ENCODE measurements at places on chromosomes 11 and 22.

- DNase-seq, result no peak
Measured at GRCh38 chr11:120186774-120187591, 23.8 kb upstream of the OAF start.

DNA sequence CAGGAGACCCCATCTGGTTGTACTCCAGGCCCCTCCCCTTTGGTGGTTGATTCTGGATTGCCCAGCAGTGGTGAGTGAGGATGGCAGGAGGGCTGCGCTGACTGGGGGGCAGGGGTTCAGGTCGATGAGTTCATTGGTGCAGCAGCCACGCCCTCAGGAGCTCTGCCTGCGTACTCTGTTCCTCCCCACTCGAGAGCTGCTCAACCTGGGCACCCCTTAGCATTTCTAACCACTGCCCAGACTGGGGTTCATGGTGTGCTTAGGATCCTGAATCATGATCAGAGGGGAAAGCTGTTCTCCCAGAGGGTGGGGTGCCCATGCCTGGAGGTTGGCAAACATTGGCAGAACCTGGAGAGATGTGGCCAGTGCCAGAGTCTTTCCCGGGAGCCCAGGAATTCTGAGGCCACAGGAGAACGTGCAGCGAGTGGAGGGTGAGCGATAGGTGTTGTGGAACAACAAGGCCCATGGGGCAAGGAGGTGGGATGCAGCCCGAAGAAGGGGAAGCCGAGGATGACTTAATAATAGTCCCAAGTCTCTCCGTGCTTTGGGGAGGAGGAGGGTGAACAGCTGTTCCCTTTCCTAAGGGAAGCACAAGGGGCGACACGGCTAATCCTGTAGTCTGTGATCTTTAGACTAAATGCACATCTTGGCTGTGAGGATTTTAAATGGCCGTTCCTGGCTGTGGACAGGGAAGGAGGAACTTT is 75.5 kb downstream of the SCN3B start:
- DNase-seq, result no peak

GRCh38 chr11:101346591-101346990 is 217.0 kb upstream of the PGR start:
- DNase-seq, result no peak

DNA sequence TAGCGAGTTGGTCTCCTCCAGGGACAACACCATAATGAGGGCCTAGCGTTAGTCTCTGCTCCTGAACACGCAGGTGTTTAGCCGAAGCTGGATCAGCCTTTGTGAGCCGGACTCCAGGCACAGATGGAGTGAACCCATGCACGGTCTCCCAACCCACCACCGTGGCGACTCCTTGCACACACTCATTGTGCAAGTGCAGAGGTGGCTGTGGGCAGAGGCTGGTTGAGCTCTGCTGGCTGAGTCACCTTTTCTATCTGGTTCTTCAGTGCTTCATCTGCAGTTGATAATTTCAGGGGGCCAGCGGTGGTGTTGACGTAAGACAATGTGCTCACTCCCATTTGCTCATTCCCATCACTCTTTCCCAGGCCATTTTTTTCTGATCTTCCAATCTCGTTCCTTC is 72.1 kb upstream of the SLC22A12 start:
- no peak for DNase-seq

DNA sequence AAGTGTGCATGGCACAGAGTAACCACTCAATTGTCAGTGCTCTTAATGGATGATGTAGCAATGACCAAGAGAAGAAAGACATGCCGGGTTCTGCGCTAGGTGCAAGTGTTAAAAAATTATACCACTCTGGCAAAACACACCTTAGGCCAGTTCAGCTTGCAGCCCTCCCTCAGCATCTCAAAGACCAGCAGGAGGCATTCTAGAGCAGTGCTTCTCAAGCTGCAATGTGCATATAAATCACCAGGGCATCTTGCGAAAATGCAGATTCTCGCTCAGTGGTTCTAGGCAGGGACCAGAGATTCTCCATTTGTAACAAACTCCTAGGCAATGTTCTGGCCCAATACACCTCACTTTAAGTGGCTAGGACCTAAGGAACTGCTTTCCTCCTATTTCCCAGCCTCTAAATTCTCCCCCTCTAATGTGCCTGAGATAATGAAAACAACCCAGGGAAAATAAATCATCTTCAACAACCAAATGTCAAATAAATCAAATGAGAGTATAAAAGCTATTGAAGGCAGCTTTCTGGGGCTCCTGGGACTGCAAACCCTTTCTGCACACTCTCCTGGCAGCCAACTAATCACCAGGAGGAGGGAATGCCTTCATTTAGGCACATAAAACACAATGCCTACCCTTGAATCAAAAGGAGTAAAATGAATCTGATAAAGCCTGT is 337.2 kb upstream of the API5 start:
- no peak for DNase-seq

DNA sequence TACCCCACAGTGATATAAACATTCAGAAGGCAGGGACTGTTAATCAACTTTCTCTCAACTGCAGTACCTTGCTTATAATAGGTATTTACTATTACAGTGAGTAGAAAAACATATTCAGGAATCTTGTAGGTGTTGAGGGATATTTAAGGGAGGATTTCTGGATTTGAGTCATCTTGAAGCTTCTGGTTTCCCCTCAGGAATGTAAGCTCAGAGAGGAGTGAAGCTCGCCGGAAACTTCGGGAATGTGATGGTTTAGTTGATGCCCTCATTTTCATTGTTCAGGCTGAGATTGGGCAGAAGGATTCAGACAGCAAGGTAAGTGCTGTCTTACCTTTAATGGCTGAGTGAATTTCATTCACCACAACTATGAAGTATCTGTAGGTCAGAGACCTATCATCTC is 42.9 kb downstream of the CTNND1 start:
- no peak for DNase-seq

- DNase-seq, result no peak
Measured at GRCh38 chr11:70493089-70493474, 94.8 kb downstream of the CTTN start.

DNA sequence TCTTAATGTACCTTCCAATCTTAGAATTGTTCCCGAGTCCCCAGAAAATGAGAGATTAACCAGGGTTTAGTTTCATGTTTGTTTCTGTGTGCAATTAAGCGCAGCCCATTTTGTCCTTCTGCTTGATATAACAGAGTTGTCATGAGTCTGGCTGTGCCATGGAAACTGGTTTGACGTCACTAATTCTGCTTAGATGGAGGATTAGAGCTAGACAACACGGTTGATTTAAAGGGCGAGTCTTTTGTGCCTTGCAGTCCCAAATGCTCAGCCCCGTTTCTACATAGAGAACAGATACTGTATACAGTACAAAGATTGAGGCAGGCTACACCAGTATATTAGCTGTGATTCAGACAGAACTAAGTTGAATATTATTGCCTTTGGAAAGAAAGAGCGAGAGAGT is 45.5 kb upstream of the ALKBH3 start:
- no peak for DNase-seq

DNA sequence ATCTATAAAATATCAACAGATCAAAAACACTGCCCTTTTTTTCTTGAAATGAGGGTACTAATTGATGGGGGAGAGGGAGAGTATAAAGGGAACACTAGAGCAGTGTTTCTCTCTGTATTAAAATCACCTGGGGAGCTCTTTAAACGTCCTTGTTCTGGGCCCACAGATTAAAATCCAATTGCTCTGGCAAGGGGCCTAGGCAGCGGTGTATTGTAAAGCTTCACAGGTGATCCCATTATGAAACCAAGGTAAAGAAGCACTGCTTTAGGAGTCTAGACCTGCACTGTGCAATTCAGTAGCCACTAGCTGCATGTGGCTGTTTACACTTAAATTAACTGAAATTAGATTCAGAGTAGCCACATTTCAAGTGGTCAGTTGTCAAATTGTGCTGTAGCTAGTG is 3.0 kb downstream of the AQP11 start:
- no peak for DNase-seq

DNA sequence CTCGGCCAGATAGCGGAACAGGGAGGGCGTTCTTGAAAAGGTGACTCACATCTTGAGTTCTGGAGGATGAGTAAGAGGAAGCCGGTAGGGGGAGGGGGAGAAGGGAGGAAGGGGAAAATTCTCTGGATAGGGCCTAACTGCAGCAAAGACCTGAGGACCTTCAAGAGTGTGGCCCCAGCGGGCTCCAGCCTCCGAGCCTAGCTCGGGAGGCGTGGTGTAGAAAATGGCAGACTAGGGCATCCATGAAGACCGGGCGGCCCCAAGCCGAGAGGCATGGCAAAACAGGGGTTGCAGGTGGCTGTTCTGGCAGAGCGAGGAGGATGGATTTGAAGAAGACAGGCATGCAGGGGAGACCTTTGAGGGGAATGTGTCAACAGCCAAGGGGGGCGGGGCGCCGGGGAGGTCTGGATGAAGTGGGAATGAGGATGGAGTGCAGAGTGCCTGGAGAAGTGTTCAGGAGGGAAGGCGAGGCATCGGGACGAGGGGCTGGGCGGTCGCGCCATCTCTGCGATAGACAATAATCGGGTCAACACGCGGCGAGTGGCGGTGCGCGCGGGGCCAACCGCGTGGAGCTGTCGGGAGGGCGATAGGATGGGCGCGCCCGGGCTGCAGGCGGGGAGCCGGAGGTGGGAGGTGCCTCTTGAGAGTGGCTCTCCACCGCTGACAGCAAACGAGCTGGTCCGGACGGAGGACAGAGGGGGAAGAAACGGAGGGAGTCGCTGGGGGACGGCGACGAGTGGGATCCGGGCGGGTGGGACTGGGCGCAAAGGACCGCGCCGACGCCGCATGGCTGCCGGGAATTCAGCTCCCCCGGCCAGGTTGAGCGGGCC is 40.0 kb upstream of the CREB3L1 start:
- DNase-seq, result no peak

GRCh38 chr11:119415517-119415916 is 7.5 kb downstream of the THY1 start:
- no peak for DNase-seq

DNA sequence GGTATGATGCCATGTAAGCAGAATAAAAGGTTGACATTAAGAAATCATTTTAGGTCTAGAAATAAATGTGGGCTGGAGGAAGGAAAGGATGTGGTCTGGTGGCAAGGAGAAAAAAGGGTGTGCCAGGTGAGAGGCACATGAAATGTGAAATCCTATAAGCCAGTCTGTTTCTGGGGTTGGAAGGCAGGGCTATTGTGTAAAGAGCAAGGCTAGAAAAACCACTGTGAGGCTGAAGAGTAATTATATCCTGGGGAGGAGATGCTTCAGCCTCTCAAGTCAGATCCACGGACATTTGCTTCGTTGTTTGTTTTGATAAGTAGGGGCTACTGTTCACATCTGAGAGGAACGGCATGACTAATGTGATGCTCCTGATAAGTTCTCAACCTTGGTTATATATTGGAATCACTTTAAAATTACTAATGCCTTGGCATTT is 77.5 kb upstream of the CTSC start:
- no peak for DNase-seq

GRCh38 chr11:80967649-80968048 is 1526.8 kb upstream of the TENM4 start:
- DNase-seq, result no peak

GRCh38 chr22:40400159-40400558 is 29.8 kb downstream of the SGSM3 start:
- no peak for DNase-seq

- DNase-seq, result no peak
Measured at GRCh38 chr22:43861529-43861928, 784 bp downstream of the SULT4A1 start.

- no peak for DNase-seq
Measured at GRCh38 chr22:44550711-44551491, 52.9 kb upstream of the RTL6 start.

DNA sequence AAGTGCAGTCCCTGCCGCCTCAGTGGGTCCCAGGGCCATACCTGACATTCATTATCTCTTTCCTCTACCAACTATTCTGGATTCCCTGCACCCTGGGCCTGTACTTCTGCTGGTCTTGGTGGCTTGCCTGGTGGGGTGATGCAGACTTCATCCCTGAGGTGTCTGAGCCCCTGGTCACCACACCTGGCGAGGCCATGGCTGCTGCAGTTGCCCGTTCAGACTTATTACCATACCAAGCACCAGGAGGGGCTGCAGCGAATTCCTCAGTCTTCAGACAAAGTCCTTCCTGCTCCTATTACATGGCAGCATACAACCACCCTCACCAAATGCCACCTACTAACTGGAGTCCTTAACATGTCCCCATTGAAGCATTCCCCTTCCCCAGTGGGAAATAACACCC is 73.0 kb upstream of the SLC22A12 start:
- DNase-seq, result no peak

DNA sequence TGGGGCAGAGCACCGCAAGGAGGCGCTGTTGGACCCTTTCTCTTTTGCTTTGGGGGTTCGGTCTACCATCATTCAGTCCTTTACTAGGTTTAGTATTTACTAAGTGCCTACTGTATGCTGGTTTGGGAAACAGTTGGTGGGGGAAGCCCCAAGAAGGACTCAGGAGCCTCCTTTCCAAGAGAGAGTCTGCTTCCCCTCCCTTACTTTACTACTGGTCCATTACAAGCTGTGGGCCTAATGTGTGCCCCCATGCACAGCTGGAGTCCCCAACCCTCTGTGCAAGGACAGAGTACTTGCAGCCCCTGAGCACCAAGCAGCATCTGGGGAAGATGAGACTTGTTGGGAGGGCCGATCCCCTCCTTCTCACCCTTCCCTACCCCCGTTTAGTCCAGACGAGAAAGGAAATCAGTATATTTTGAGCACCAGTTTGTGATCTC is 876 bp upstream of the UBE2L6 start:
- DNase-seq, result peak; percentile 71

DNA sequence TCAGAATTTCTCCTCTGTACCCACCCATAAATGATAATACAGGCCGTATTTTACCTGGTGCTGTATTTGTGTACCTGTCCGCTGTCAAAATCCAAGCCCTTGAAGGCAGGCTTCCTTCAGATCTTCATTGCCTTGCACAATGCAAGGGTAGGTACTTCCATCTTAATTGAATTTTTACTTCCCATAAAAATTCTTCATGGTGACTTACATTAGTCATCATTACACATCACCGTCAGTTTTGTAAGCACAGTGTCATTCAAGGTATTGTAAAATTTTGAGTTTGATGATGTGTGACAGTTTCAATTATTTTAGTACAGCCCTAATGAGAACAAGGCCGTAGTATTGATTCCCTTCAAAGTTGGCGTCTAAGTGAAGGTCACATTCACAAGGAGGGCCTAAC is 770 bp upstream of the TSG101 start:
- DNase-seq, result no peak

GRCh38 chr11:43393765-43394355 is 35.1 kb downstream of the TTC17 start:
- no peak for DNase-seq

DNA sequence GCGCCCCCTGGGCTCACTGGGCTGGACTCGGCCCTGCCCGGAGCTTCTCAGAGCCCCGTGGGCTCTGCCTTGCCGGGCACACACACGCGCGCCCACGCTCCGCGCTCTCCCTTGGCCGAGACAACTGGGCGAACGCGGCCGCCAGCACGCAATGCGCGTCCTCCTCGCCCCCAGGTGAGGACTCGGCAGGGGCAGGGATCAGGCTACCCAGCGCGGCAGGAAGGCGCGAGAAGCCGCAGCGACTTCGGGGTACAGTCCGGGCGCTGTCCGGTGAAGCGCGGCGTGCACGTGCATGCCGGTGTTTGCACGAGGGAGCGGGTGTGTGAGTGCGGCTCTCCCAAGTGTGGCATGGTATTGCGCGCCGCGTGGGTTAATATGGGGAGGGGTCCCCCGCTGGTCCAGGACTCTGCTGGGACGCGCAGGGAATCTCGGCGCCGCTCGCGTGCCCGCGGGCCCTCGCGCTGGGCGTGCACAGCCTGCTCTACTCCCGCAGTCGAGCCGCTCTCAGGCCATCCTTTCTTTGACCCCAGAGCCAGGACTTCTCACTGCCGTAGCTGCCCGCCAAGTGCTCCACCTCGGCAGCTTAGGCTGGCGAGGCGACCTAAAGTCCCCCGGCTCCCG is 5.4 kb downstream of the WNT7B start:
- no peak for DNase-seq

- no peak for DNase-seq
Measured at GRCh38 chr22:37167176-37167980, 17.7 kb upstream of the IL2RB start.
